ENCODE measurements at places on chromosomes 7 and 10.

DNA sequence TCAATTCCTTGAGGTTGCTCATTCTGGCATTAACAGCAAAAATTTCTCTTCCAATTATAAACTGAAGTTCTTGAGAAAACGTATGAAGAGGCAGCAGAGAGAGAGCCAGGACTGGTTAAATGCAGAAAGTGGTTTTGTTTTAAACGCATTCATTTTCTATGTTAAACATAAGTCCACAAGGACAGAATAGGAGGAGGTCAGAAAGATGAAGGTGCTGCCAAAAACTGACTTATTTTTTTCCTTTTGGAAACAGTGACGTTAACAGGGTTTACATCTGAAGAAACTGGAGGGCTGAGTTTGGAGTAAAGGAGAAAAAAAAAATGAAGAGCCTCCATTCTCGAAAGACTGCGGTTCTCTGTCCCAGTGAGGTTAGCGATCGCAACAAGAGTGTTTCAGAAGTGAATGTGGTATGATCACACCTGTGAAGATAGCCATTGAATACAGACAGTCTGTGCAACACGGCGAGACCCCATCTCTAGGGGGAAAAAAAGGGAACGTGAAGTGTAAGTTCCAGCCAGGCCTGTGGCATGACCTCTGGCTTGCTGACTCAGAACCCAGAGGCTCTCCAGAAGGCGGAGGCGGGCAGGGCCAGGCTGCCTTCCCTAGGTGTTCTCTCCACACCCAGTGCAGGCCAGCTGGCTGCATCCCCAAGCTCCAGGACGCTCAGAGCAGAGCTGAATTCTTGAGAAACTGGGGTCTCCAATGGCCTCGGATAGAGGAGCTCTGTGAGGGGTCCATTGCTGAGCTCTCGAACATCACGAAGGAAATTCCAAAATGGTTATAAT, 84.0 kb downstream of the CHST15 start:
- no peak for DNase-seq

DNA sequence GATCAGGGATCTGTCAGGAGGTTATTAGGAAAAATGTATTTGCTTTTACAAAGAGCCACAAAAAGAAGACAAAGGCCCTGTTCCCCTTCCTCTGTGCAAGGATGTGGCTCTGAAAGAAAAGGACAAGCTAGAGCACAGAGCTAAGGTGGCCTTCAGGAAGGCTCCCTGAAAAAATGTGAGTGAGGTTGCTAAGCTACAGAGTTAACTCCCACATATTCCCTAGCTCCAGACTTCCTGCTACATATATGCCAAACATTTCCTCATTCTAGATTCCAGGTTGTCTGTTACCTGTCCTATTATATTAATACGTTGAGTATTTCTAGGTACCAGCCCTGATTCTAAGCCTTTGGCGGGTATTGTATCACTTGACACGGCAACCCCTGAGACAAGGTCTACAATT, 369.0 kb downstream of the PARD3 start:
- DNase-seq = no peak

- no peak for DNase-seq
Observed at GRCh38 chr10:23399701-23400144, 39.2 kb upstream of the OTUD1 start.

- DNase-seq = no peak
Observed at GRCh38 chr10:121127151-121127906, 276.2 kb downstream of the WDR11 start.

GRCh38 chr7:39168403-39169098, 190.8 kb downstream of the POU6F2 start:
- no peak for DNase-seq

- no peak for DNase-seq
Observed at GRCh38 chr7:137484326-137484725, 140.8 kb upstream of the PTN start.
